SJSA1 (cell line): ENCODE measurements at places on chromosomes 1 and 21. TPM values are rescaled to one million over a fixed set of nuclear protein-coding genes. Genes with fewer than 3 reads are reported as not detected.

GRCh38 chr1:207673399-207673798 lies 28.5 kb downstream of the CR1L start:
- no peak for DNase-seq

DNA sequence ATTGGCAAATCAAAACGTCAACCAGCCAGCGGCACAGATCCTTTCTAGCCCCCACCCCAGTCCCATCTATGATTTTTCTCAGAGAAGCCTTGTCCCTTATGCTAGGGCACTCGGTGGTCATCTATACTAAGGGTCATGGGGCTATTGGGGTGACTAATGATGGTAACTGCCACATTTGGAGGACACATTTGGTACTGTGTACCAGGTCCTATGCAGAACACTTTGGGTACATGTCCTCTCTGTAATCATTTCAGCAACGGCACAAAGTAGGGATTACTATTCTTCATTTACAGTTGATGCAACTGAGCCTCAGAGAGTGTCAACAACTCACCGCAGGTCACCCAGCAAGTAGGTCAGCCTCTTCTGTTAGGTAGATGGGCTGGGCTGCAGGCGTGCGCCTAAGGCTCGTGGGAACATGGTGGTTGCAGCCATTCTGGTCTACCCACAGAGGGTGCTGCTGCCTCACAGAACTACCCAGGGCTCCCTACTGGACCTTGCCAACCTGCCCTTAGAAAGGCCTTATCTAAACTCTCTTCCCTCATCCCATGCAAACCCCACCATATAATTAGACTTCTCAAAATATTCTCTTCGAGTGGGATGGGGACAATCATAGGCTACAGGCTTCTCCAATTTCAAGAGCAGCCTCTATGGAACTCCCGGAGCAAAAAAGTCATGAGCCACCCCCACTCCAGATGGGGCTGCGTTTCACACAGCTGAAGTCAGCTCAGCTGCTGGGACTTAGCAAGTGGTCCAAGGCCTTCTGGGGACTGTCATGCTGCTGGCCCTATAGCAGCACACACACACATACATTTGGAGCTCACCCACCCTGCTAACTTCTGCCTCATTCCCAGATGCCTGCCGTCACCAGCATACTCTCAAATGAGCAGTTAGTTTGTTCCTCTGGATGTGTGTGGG lies 5.8 kb upstream of the SDHB start:
- peak; percentile 75 for DNase-seq

DNA sequence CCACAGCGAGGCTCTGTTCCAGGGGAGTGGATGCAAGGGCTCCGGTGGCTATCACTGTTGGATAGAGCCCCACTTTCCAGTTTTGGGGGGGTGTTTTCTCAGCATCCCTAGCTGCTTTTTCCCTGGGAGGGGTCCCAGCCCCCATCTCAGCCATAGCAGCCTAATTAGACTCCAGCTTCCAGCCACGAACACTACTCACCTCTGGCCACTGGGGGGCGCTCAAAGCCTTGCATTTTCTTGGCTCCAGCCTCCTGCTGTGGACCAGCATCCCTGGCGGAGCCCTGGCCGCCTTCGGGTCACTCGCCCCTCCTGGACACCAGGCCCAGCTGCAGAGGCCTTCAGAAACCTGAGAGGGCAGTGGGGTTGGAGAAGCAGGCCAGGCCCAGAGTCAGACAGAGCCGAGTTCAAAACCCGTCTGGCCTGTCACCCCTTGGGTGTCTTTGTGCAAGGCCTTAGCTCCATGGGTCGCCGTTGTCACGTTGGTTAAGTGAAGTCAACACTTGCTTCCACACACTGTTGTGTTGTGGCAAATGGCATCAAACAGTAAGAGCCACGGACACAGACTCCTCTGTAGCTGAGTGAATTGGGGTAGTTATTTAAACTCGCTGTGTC lies 93.5 kb upstream of the ACTL8 start:
- peak; percentile 44 for DNase-seq

- DNase-seq, result no peak
Observed at GRCh38 chr1:242745079-242745478, 220.6 kb upstream of the PLD5 start.

- DNase-seq, result no peak
Observed at GRCh38 chr21:41504030-41504429, 3.9 kb downstream of the TMPRSS2 start.

DNA sequence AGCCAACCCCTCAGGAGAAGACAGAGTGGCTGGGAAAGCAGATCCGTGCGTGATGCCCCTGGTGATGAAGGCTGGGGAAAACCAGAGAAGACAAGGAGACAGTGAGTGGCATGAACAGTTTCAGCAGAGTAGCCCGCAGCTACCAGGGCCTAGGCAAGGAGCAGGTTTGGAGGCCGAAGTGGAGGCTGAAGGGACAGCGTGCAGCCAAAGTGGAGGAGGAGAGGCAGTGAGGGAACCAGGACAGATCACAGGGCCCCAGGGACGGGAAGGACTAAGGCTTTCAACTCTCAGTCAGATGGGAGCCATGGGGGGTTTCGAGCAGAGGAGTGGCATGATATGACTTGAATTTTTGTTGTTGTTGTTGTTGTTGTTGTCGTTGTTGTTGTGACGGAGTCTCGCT lies 59.9 kb upstream of the SELENON start:
- DNase-seq, result no peak

GRCh38 chr1:71809085-71809484 lies 473.3 kb downstream of the NEGR1 start:
- DNase-seq, result no peak

- DNase-seq, result no peak
Observed at GRCh38 chr1:44532567-44532944, 127.5 kb downstream of the RNF220 start.

- DNase-seq, result no peak
Observed at GRCh38 chr21:35273333-35273732, 224.2 kb upstream of the RUNX1 start.

DNA sequence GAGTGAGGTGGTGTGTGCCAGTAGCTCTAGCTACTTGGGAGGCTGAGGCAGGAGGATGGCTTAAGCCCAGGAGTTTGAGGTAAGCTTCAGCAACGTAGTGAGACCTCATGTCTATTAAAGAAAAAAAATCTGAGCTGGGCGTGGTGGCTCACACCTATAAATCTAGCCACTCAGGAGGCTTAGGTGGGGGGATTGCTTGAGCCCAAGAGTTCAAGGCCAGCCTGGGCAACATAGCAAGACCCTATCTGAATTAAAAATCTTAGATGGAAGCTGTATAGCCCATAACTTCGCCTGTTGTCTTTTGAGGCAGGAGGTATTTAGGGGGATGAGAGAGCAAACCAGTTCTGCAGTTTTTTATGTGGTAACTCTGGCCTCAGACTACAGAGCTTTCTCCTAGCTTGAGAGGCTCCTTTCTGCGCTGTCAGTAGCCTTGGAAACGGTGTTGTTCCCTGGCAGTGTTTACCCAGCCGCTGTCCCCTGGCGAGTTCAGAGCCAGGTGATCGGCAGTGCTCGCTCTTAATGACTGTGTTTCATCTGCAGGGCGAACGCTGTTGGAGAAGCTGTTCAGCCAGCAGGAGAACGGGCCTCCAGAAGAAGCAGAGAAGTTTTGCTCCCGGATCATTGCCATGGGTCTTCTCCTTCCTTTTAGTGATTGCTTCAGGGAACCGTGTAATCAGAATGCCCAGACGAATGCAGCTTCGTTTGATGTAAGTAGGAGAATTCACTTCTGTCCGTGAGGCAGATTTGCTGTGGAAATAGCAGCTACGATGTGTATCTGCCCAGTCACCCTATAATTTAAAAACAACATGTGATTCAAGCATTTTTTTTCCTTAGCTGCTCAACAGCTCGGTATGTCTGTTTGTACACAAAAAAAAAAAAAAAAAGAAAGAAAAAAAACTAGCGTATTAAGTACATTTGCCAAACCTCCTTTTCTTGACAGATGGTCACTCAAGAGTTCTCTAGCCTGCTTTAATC lies 31.2 kb downstream of the FMN2 start:
- no peak for DNase-seq

DNA sequence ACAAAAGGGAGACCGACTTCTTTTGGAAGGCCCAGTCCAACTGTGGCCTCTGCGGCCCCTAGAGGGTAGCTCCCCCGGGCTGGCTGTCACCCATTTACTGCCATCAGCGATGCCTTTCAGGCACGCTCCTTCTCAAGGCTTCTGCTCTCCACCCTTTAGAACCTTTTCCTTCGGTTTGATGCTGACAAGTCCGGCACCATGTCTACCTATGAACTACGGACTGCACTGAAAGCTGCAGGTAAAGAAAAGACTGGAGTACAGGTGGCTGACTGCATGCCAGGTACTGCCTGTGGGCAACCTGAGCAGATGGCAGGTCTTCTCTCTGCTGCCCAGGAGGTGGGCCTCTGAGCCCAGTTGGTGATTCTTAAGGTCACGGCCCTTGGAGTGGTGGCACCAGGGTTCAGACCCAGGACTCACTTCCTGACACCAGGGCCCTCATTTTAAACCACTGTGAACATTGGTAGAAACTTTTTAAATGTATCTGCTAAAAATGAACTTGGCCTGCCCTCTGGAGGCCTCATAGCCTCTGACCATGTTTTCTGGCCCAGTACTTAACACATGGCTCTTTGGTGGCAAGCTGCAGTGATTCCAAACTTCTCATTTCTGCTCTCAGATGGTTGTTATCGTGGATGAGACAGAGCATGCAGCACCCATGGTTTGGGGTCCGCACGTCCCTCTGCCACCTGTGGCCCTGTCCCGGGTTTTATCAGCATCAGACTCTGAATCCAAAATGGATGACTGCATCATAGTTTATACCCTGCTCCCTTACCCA lies 45.7 kb downstream of the CAPN9 start:
- no peak for DNase-seq

GRCh38 chr1:223001653-223002634 lies 141.1 kb downstream of the TLR5 start:
- DNase-seq, result no peak

- no peak for DNase-seq
Observed at GRCh38 chr1:200038325-200038980, 10.9 kb downstream of the NR5A2 start.

DNA sequence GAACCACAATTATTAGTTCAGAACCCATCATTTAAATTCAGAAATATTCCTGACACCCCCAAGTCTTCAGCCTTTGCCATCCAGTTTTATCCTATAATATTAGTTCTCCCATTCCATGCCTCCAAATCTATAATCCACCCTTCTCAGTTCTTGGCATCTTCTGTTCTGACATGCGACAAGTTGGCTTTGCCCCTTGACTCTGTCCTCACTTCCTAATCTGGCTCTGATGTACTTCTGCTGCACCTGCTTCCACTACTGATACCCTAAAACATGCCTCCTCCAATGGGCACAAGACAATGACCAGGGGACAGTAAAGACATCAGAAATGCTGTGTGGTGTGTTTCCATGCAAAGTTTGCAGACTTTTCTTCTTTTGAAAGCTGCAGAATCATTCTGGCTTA lies 17.1 kb upstream of the FBXO28 start:
- DNase-seq, result no peak

DNA sequence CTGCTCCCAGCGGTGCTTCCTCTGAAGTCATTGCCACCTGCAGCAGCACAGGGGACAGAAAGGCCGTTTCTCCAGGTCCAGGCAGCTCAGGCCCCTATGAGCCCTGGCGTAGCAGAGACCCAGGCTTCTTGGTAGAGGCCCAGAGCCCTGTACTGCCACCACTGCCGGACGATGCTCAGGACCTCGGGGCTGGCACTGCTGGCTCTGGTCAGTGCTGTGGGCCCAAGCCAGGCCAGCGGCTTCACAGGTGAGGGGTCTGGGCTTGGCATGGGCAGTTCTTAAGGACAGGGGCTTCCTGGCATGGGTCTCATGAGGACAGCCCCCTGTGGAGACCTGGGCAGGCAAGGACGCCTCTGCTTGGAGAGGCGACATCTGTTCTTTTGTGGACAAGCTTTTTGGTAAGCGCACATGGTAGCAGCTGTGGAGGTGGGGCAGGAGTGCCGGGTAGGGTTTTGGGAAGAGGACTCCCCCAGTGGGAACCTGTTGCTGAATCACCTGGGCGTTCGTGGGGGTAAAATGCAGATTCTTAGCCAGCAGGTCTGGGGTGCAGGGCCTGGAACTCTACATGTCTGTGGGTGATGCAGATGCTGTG lies at the start of gene UMODL1:
Gene UMODL1 (plus strand): TSS at position 172 of the 592 bp plus-strand sequence. CDS start 0 bp downstream, at position 172.
- no peak for DNase-seq

DNA sequence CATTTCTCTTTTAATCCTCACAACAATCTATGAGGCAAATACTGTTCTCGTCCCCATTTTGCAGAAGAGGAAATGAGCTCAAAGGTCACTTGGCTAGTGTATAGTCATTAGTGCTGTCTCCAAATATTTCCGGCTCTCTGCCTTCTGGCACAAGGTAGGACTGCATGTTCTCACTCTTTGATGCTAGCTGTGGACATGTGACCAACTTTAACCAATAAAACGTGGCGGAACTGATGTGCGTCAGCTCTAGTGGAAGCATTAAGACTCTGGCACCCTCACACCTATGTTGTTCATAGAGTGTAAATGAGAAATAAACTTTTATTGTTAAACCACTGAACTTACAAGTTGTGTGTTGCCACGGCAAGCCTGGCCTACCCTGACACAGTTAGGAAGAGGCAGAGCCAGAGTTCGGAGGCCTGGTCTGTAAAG lies 5.0 kb upstream of the KIF21B start:
- DNase-seq, result no peak

- no peak for DNase-seq
Observed at GRCh38 chr1:56459260-56459659, 120.1 kb downstream of the PLPP3 start.

DNA sequence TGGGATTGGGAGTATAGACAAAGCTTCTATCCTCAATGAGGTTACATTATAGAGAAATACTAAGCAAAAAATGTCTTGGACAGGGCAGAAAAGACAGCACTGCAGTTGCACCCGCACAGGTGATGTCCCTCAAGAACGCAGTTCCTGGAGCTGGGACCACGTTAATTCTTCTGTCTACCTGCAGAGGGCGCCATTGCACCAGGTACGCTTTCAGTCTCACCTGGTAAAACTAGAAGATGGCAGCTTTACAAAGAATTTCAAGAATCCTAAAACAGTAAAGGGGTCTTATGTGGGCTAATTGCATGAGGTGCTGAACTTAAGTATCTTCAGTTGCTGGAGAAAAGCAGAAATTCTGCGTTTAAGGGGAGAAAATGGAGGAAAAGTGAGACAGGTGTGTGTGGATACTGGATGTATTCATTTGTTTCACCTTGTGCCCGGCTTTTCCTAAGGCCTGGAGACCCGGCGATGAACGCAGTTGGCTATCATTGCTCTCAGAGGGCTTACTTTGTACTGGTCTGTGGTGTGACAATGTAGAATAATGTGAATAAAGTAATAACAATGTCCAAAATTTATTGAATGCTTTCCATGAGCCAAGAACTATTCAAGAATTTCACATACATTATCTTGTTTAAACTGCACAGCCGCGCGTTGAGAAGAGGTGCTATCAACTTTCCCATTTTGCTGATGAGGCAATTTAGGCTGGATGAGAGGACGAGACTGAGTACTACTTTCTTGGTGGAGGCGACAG lies 276.3 kb upstream of the GREM2 start:
- DNase-seq, result no peak

- DNase-seq, result peak; percentile 15
Observed at GRCh38 chr21:27802816-27803475, 836.1 kb upstream of the ADAMTS5 start.

The TRIM45 gene
- 1.6 and 2.3 TPM in 2 replicates for total RNA-seq

The OR2L8 gene
- total RNA-seq, result not detected in 2 replicates

The SEMA6C gene
- 0.06 and 1.1 TPM in 2 replicates for total RNA-seq

The FCRL1 gene
- not detected in 2 replicates for total RNA-seq

The KLF17 gene
- not detected in 2 replicates for total RNA-seq

The GSTM3 gene
- total RNA-seq, result 223 and 305 TPM in 2 replicates

The SLC30A2 gene
- not detected in 2 replicates for total RNA-seq

The SPRR2B gene
- not detected in 2 replicates for total RNA-seq

The EVA1C gene
- total RNA-seq, result 13.4 and 19.6 TPM in 2 replicates

The KRTAP10-2 gene
- not detected in 2 replicates for total RNA-seq
